KG1 (cell line): ENCODE measurements at places on chromosomes 2 and 18.

DNA sequence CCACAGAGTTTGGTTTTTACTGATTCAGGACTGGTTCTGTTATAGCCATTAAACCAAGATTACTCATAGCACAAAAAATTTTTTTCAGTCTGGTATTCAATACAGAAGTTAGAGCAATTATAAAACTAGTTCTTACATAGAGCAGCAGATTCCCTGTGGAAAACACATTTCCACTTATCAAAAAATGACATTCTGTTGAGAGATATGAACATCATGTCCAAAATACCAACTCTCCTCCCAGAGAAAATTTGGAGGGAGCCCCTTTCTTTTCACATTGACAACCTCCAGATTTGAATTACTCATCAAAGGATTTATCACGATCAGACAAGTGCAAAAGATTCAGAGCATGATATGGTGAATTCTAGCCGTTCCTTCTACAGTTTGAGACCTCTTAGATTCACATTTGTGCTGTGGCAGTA lies 126.8 kb upstream of the SERPINE2 start:
- DNase-seq, result no peak

DNA sequence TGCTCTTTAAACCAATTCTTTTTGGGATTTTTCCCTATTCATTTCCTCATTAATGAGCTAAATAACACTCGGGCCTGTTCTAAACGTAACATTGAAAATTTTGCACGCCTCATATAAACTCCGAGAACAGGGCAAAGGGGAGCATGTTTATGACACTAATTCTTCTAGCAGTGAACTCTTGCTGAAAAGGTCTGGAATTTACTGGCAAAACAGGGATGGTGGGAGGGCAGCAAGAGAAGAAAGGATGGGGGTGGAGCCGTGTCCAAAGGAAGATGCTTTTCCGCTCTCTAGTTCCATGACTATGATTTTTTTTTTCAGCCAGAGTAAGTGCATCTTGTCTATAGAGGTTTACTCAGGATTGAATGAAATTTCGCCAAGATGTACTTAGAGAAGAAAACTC lies 50.0 kb upstream of the IL1R1 start:
- DNase-seq, result no peak

GRCh38 chr2:73700661-73701447 lies 36.3 kb downstream of the TPRKB start:
- no peak for DNase-seq

GRCh38 chr2:33581872-33582271 lies 17.2 kb downstream of the FAM98A start:
- DNase-seq, result peak; percentile 32

GRCh38 chr2:202084265-202084664 lies 11.2 kb downstream of the KIAA2012 start:
- DNase-seq, result no peak

GRCh38 chr2:28972778-28973335 lies 8.2 kb upstream of the TOGARAM2 start:
- no peak for DNase-seq

GRCh38 chr18:57630754-57631595 lies 9.3 kb upstream of the NARS1 start:
- no peak for DNase-seq

- DNase-seq, result no peak
Observed at GRCh38 chr2:101817481-101817880, 120.0 kb downstream of the MAP4K4 start.

GRCh38 chr2:177906041-177906718 lies 166.4 kb downstream of the PDE11A start:
- peak; percentile 49 for DNase-seq

GRCh38 chr2:57602733-57603132 lies 443.9 kb upstream of the VRK2 start:
- DNase-seq, result no peak

GRCh38 chr2:16330571-16330970 lies 335.1 kb downstream of the CYRIA start:
- no peak for DNase-seq

GRCh38 chr2:109196081-109196875 lies 67.3 kb downstream of the SH3RF3 start:
- DNase-seq, result no peak

- DNase-seq, result no peak
Observed at GRCh38 chr2:70247364-70248180, 856 bp downstream of the TIA1 start.

- no peak for DNase-seq
Observed at GRCh38 chr2:62787386-62787785, 81.9 kb downstream of the EHBP1 start.

DNA sequence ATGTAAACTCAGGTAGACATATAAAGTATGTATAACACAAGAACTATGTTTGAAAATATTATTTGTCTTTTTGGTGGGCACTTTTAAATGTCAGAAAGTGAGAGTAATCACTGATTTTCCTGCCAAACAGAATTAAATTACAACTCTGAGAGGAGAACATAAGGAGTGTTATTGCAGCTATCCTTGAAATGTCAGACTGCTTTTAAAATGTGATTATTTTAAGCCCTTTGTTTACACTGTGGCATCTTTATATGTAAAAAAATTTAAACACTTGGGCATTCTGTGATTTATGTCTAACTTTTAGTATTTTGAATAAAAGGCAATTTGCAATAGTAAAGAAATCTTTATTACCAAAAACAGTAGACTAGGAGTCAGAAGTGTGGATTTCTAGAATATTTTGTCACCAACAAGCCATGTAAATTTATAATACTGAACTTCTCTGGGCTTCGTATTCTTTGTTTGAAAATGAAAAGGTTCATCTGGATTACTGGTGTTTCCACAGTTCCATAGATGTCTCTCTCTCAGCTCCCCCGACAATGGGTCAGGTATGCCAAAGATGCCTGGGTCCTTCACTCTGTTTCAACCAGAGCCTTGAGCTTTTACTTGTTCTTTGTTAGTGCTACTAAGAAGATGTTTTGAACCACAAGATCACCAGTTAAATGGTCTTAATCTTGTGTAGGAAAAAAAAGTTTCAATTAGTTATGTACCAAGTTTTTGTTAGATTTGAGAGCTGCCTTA lies 38.8 kb downstream of the GULP1 start:
- no peak for DNase-seq

DNA sequence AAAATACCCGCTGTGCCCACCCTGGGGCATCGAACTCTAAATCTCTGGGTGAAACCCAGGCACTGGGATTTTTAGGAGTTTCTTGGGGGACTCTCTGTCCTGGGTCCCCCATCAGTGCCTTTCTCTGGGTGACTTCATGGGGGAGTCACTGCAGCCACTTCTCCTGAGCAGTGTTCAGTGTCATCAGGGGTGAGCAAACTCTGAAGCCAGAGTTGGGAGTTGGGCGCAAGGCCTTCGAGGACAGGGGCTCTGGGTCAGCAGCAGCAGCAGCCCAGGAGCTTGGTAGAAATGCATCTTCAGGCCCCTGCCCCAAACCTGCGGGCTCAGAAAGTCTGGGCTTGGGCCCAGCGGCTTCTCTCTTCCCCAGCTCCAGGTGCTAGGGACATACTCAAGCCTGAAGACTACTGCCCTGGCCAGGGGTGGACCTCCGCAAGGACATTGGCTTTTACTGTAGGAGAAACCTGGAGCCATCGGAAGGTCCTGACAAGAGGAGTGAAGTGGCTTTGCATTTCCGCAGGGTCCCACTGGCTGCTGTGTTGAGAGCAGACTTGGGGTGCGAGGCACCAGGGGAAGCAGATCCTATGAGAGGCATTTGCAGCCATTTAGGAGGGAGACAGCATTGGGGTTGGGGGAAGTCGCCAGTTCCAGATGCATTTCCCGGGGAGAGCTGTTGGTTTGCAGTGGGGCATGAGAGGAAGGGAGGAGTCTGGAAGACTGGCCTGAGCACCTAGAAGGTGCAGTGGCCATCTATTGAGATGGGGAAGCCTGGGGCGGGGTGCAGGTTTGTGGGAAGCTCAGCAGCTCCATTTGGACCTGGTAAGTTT lies 51.5 kb upstream of the FAHD2A start:
- no peak for DNase-seq

GRCh38 chr2:27795093-27795834 lies 23.7 kb downstream of the MRPL33 start:
- DNase-seq, result no peak

DNA sequence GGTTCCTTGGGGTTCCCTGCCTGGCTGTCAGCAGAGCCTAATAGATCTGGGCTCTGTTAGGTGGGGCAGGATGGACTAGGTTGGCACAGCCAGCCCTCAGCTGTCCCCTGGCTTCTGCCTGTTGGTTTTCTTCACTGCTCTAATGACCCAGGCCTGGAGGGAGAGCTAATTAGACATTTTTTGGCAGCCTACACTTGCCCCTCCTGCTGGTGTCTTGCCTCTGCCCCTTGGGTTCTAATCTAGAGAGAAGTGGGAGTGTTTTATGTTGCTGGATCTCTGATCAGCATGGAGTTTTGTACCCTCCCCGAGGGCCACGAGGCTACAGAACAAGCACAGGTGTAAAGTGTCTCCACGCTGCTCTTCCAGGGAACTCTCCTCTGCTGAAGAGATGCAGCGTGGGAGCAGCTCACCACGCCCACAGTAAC lies 199.4 kb upstream of the RASGRP3 start:
- no peak for DNase-seq

- DNase-seq, result no peak
Observed at GRCh38 chr2:222693837-222694236, 22.4 kb downstream of the MOGAT1 start.

GRCh38 chr2:118670276-118670675 lies 177.2 kb downstream of the EN1 start:
- no peak for DNase-seq

- DNase-seq, result no peak
Observed at GRCh38 chr2:44242904-44243303, 32.4 kb upstream of the SLC3A1 start.

DNA sequence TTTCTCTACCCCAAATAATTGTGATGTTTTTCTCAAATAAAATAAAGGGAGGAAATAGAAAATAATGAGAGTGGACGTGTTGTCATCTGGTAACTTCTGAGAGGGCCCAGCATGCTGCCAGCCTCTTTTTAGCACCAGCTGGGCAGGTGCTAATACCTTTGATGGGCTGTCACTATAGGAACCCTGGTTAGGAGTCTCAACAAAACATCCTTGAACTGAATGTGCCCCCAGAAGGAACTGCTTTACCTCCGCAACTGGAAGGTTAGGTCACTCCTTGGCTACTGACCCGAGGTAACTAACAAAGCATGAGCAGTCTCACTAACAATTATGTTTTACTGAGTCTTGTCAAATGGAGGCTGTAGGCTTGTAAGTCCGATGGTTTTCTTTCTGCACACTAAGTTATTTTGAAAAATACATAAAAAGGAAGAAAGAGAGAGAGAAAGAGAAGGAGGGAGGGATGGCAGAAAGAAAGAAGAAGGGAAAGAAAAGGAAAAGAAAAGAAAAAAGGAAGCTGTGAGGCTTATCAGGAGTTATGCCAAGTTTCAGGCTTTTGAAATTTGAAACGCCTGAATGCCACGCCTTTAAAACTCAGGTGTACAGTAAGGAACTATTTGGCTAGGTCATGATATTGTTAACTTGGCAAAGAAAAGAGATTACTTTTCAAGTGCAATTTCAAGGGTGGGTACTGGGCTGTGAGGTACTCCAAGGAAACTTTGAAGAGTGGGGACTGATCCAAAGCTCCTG lies 91.0 kb downstream of the TGIF1 start:
- DNase-seq, result no peak

GRCh38 chr2:104777721-104778120 lies 76.2 kb upstream of the POU3F3 start:
- DNase-seq, result no peak

- DNase-seq, result no peak
Observed at GRCh38 chr2:203498161-203498560, 36.9 kb downstream of the RAPH1 start.

- no peak for DNase-seq
Observed at GRCh38 chr2:130776550-130776949, 21.2 kb downstream of the AMER3 start.

GRCh38 chr2:30315391-30316063 lies 84.2 kb downstream of the LBH start:
- DNase-seq, result no peak

DNA sequence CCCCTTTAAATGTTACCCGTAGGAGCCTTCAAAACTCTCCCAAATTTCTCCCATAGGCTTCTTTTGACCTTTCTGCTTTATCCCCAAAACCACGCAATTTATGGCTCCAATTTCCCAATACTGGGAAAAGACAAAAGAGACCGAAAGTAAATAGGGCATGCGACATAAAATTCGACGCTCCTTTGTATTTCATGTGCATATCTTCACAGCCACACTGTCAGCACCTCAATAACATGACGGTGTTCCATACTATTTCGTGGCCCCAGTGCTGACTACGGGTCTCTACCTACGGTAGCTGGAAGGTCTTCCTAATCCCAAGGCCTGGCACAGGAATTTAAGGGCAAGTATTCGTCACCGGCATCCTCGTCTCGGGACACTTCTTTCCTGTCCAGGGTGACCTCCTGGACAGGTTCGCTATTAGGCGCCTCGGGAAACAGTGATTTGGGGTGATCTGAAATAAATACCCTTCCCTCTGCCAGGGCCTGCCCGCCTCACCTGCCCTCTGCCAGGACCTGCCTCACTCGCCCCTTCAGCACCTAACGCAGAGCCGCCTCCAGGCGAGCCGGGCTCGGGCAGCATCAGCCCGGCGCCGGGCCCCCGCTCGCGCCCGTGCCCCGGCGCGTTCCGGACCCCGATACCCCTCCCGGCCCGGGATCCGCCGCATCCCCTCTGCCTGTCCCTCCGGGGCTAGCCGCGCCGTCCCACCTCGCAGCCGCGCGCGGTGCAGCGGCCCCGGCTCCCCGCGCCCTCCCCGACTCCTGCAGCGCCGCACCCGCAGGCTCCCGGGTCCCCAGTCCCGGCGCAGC lies 680 bp downstream of the DTNB start:
- no peak for DNase-seq

GRCh38 chr2:158745067-158745865 lies 49.9 kb upstream of the DAPL1 start:
- DNase-seq, result peak; percentile 20

DNA sequence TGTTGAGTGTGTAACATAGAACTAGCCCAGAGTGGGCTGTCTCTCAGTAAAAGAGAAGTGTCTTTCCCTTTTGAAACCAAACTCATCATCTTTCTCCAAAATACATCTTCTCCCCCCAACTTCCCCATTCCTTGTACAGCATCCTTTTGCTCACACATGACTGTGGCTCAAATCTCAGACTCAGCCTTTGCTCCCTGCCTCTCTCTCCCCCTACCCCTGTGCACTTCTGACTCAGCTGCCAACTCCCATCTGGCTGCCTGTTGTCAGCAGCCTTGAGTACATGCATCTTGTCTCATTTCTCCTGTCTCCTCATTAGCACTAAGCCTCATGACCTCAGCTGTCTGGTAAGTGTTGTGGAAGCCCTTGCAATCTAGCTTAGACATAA lies 18.1 kb upstream of the MGAT4A start:
- no peak for DNase-seq

GRCh38 chr18:34936772-34937171 lies 104.4 kb upstream of the MAPRE2 start:
- DNase-seq, result no peak
